Prostate gland (tissue), 2 donors: ENCODE measurements at places on chromosomes 13 and 19.

GRCh38 chr19:17090583-17090982 lies 15.0 kb downstream of the MYO9B start:
- DNase-seq, result no peak

GRCh38 chr13:44969551-44970484 lies 19.5 kb downstream of the NUFIP1 start:
- peak; percentile 14 for DNase-seq

- DNase-seq, result no peak
Observed at GRCh38 chr13:99353836-99354235, 46.6 kb upstream of the GPR183 start.

DNA sequence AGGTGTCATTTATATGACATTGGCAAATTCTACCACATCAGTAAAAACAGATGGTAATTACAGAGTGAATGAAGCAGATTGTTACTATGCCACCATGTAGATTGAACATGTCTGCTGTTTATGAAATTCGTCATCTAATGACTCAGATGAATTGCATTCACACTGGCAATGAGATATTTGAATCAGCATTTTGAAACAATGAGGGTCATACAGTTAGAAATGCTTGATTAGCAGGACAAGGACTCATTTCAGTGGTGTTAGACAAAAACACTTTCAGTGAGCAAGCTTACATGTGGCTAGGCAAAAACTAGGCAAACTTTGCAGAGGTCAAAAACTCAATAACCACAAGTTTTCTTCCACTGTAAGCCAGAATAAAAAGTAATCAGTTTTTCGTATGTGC lies 1165.0 kb downstream of the SLITRK1 start:
- DNase-seq, result no peak
